ENCODE measurements at places on chromosomes 7 and 10.

DNA sequence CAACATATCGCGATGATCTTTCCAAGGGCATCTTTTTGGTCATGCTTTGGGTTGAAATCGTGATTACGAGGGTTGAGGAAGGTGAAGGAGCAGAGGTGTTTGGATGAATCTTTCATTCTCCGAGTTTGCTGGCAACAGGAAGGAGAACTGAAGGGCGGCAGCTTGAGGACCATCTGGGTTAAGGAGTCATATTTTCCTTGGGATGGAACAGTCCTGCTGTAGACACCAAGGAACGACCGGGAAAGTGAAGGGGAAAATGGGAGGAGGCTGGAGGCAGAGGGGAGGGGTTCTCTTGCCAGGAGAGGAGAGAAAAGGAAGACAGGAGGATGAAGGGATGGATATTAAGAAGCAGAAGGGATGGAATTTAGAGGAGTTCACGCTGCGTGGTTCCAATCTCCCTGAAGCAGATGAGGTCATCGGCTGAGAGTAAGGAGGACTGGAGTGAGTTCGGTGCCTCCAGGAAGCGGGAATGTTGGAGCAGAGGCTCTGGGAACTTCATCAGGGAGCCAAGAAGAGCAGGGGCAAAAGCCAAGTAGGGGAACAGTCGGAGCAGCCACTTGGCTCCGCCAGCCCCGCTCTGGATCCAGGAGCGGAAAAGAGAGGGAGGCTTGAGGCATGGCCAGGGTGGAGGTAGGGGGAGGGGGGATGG is 116.6 kb upstream of the GALNT17 start:
- DNase-seq: no peak

- DNase-seq: no peak
Measured at GRCh38 chr10:31197886-31198285, 121.1 kb upstream of the ZEB1 start.

DNA sequence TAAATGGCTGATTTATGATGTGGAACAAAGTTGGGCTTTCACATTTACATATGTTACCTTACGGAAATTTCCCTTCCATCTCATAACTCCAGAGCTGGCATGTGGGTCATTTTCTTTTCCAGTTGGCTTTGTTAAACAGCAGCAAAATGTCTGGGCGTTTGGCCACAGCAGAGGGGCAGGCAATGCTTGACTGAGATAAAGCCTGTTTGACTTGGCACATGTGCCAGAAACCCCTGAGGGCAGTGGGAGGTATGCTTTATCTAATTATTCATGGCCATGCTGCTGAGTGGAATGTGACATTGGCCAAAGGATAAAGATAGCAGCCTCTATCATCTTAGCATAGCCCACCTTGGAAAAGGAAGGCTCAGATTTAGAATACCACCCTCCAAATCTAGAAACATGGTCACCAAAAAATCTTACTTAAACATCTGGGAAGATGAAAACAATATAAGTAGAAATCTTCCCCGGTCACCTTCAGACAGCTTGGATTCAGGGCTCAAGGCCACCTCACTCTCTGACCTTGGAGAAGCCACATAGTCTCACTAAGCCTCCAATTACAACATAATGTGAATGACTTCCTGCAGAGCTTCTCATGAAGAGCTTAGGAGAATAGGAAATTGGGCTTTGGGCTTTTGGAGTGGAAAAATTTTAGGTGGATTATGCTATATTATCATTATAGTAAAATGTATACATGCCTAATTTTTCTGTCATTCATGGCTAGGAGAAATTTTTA is 101.5 kb downstream of the GRM3 start:
- no peak for DNase-seq

- no peak for DNase-seq
Measured at GRCh38 chr7:134885967-134886352, 100.3 kb upstream of the AGBL3 start.

GRCh38 chr7:94972296-94972695 is 64.9 kb downstream of the PPP1R9A start:
- DNase-seq: no peak

GRCh38 chr10:51615764-51616298 is 83.6 kb downstream of the CSTF2T start:
- no peak for DNase-seq

DNA sequence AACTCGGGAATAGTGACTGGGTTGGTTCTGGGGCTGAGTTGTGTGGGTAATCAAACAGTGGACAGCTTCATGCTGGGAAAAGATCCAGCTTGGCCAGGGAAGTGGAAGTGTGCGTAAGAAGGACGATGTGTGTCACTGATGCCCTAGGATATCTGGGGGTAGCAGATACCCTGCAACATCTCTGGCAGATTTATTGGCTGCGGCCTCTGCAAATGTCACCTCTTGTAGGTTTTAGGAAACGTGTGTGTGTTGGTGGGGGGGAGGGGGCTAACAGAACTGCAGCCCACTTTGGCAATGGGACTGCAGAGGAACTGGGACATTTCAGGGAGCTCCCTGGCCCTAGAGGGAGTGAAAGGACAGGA is 965 bp upstream of the AGAP3 start:
- no peak for DNase-seq

DNA sequence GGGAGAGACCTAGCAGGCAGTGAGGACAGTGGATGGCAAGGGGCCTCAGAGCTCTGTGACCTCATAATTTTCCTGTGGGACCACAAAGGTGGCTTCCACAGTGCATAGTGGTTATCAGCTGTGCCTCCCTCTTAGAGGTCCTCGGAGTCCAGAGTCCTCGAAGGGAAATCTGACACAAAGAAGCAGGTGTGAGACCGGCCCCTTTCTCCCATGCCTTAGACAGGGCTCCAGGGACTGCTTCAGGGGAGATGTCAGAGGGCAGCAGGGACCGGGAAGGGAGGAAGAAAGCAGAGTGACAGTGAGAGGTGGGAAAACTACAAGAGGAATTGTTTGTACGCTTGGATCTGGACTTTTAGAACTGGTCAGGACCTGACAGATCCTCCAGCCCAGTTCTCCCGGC is 66.3 kb downstream of the BAMBI start:
- DNase-seq: no peak

- no peak for DNase-seq
Measured at GRCh38 chr10:47087667-47088066, 176.4 kb downstream of the PTPN20 start.

DNA sequence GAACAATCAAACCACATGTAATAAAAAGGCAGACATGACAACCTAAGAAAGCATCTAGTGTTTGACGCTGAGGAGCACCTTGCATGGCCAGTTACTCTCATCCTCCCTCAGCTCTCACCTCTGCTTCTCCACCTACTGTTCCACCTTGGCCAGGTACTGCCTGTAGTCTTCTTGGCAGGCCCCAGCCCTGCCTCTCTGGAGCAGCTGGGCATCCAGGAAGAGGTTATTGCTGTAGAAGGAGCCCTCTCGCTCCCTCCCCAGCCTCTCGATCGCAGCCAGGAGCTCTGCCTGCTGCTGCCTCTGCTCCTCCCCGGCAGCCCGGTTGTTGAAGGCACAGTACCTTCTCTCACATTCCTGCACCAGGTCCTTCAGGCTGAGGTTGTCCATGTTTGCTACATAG is 9.7 kb downstream of the GIMAP5 start:
- DNase-seq: no peak

DNA sequence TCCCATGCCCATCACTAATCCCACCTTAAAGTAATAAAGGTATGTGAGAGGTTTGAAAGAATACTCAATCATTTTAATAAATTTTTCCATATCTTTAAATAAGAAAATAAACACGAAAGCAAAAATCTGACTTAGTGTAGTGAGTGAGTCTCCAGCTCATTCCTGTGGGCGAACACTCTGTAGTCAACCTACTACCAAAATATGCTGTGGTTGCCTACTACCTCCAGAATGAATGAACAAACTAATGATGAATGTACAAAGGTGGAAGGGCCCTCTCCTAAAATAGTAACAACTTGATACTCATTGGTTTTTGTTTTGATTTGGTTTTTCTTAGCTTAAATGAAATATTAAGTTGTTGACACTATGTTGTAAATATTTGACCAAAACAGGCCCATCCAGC is 195.5 kb upstream of the HPS1 start:
- no peak for DNase-seq

DNA sequence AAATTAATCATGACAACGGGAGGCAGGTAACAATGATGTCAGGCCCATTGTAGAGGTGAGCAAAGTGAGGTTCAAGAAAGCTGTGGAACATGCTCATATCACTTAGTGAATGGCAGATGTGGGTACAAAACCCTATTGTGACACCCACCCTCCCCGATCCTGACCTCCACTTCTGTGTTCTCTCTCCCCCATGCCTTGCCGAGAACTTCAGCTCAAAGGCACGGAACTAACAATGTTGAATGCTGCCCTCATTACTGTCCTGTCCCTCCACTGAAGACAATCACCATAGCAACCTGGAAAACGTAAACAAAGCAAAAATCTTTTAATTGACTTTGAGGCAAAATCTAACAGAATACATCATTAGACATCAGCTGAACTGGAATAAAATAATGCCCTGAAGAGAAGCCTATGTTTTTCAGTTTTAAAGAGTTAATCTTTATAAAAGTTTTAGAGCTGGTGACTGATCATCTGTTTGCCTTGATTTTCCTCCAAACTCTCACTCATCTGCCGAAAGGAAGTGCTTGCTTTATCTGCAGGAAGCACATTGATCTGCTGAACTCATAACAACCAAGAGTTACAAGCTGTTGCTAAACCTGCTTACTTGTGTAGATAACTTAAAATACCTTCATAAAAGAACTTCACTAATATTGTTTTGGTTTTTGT is 133.6 kb downstream of the CUBN start:
- DNase-seq: no peak

GRCh38 chr10:32961343-32961894 is 3.4 kb upstream of the ITGB1 start:
- DNase-seq: no peak

DNA sequence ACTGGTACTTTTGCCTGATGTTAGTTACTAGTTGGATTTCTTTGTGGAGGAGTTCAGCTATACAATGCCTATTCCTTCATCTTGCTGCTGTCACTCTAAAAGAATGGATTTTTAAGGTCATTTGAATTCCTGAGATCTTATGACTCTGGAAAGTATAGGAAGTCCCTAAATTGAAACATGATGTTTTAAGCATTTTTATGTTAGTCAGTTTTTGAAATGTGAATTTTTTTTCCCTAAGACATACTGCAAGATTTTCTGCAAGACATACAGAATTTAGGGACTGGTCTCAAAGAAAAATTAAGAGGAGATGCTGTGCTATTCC is 355.8 kb downstream of the SUGCT start:
- no peak for DNase-seq

DNA sequence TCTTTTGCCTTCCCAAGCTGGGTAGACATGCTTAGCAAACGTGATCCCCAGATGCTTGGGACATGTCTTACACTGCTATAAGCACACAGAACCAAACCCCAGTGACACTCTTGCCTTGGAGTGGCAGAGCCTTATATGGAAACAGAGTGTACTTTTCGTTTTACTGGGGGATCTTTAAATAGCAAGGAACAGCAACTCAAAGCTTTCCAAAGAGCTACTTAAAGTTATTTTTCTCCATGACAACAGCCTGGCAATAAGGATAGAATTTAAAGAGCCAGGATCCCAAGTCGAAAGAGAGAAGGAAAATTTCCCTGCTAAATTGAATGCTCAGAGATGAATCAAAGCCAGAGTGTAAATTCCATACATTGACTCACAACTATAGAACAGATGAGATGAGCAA is 67.8 kb downstream of the ZNF365 start:
- DNase-seq: no peak

GRCh38 chr10:59872892-59873463 is 33.4 kb downstream of the CCDC6 start:
- no peak for DNase-seq

DNA sequence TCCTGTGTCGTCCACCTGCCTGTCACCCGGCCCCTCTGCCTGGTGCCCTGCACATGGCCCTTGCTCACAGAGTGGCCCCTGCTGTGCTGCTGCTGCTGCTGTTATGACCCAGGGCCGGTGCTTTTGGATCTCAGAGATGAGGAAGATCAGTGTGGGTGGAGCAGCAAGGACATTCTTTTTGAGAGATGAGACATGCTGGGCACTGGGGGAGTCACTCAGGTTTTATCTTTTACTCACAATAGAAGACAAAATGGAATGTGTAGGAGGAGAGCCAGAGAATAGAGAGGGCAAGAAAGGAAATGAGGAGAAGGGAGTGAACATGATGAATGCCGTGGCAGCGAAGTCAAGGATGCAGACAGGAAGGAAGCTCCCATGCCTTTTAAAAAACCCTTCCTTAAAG is 611.5 kb upstream of the DPP6 start:
- no peak for DNase-seq

DNA sequence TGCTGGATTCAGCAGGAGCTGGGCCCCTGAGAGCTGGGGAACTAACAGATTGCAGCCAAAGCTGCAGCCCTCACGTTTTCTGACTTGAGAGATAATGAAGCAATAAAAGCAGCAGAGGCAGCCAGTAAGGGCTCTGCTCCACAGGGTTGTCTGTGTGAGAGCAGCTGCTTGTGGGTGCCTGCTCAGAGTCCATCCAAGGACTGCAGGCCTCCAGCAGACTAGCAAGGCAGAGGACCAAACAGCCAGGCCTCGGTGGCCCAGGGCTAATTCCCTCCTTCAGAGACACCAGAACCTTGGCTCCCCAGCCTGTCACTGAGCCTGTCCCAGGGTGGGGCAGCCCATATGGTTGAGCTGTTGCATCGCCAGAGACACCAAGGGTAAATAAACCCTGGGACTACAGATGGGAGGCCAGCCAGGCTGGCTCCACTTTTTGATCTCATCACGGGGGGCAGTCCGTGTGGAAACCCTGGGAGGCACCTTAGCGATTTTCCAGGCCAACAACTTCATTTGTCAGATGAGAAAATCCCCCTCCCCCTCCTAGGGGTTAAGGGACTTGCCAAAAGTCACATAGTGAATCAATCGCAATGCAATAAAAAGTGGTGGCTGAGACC is 229.2 kb downstream of the WDR11 start:
- DNase-seq: no peak

DNA sequence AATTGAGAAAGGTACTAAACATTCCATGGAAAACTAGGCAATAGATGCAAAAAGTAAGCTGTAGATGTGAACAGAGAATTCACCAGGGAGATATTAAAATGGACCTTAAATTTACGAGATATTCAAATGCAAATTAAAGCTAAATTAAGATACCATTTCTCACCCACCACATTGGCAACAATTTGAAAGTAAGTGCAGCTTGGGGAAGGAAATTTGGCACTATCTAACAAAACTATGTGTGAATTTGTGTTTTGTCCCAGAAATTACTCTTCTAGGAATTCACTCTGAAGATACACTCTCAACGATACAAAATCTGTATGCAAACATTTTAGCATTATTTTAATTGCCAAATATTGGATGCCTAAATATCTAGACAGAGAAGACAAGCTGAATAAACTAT is 178.2 kb upstream of the SORCS1 start:
- no peak for DNase-seq

DNA sequence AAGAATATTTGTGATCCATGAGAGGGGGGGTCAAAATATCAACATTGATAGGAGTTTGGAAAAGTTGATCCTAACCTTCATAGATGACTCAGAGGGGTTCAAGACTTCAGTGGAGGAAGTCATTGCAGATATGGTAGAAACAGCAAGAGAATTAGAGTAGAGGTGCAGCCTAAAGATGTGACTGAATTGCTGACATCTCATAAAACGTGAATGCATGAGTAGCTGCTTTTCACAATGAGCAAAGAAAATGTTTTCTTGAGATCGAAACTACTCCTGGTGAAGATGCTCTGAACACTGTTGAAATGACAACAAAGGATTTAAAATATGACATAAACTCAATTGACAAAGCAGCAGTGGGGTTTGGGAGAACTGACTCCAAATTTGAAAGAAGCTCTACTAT is 700.7 kb upstream of the FZD8 start:
- no peak for DNase-seq

- DNase-seq: no peak
Measured at GRCh38 chr10:97314671-97315070, 4.4 kb upstream of the FRAT1 start.

All from naive thymus-derived CD8-positive, alpha-beta T cell (primary cell).